ENCODE measurements at places on chromosomes 7 and 10.

DNA sequence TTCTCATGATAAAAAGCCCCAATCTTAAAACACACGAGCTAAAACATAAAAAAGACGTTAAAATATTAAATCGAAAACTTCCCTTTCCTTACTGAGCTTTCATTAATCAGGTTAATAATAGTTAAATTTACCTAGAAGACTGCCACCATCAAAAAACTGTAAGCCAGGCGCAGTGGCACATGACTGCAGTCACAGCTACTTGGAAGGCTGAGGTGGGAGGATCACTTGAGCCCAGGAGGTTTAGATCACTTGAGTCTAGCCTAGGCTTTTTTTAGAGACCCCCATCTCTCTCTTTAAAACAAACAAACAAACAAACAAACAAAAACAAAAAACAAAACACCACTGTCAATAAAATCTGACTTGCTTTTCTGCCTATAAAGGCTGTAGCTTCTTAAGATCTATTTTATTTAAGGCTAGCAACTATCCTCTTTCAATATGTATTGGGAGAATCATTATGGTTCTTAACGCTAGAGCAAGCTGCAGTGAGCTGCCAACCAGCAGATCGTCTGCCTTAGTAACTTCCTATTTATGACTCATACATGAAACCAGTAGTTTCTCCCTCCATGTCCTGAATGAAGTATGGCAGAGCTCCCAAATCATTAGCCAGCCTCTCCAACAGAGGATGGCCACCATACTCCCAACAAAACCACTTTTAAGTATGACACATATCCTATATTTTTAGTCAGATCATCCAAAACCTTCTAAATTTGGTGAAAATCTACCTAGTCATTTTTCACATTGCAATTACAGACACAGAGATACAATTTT is 163.7 kb downstream of the SRPK2 start:
- no peak for DNase-seq

DNA sequence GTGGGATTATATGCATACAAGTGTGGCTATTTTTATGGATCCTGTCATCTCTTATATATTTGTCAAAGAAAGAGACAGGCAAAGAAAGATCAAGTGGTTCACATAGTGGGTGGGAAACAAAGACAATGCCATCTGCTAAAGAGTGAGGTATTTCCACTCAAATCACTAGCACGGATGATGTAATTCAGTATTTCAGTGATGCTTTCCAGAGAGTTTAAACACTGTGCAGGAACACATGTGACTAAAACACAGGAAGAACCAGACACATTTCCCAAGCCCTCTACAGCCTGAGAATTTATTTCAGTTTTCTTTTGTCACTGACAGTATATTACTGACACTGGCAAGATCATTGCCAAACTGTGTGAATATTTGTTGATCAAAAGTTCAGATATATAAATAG is 885.7 kb upstream of the CELF2 start:
- no peak for DNase-seq

GRCh38 chr10:3077509-3077908 is 10.2 kb downstream of the PFKP start:
- DNase-seq: no peak

- DNase-seq: no peak
Observed at GRCh38 chr10:34649385-34649784, 165.7 kb downstream of the PARD3 start.

GRCh38 chr10:123428391-123428790 is 237.8 kb upstream of the GPR26 start:
- DNase-seq: no peak

All from activated CD8-positive, alpha-beta T cell treated with anti-CD3 and anti-CD28 coated beads, Interleukin-2, amount 10 ng/mL, durations not matched to agents 7 days and 5 days (primary cell).